Cardiac septum (tissue), 1 donor: ENCODE measurements at places on chromosomes 2 and 18. TPM values are rescaled to one million over a fixed set of nuclear protein-coding genes. Genes with fewer than 3 reads are reported as not detected.

Gene PLCL1
- 82.5 TPM for total RNA-seq

Gene SCN3A
- total RNA-seq, result 0.35 TPM

Gene SNRPD1
- 24.0 TPM for total RNA-seq

Gene COL4A4
- 3.0 TPM for total RNA-seq

Gene ING5
- 14.9 TPM for total RNA-seq

Gene ZNF396
- total RNA-seq, result 1.0 TPM

DNA sequence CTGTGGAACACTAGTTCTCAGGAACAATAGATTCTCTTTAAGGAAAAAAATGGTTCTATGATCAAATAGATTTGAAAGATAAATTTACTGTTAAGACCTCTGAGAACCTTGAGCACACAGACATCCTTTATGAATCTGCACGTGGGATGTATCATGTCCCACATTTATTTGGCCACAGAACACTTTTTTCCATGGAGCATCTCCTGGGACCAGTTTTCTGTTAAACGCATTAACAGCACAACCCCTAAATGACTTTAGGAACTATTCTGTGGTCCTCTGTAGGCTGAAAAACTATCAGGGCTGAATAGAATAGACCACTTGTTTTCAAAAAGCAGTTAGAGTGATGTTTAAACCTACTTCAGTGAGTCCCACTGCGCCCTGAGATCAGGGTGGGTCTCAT, 132.2 kb upstream of the PID1 start:
- DNase-seq, result no peak

GRCh38 chr2:216557413-216557812, 58.8 kb downstream of the RPL37A start:
- DNase-seq, result no peak

- no peak for DNase-seq
Measured at GRCh38 chr18:74457725-74458421, 765 bp upstream of the DIPK1C start.

DNA sequence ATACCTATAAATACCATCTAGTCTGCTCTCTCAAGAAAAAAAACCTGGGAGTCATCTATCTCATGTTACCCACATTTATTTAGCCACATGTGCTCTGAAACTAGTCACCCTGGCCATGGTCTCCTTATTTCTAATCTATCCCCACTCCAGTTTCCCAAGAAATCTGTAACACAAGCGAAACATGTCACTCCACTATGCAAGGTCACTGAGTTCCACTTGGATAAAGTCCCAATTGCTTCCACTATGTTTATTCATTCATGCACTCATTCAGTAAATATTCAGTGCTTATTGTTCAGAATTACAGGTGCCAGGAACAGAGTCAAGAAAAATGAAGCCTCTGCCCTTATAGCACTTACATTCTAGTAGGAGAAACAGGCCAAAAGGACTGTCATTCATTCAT, 369.4 kb upstream of the CYRIA start:
- no peak for DNase-seq

GRCh38 chr2:112010751-112011150, 44.3 kb upstream of the TMEM87B start:
- no peak for DNase-seq

GRCh38 chr18:78934551-78935225, 44.9 kb upstream of the SALL3 start:
- no peak for DNase-seq

- DNase-seq, result no peak
Measured at GRCh38 chr18:59478591-59478990, 119.5 kb upstream of the LMAN1 start.

GRCh38 chr2:170341684-170342623, 164.0 kb downstream of the MYO3B start:
- no peak for DNase-seq
